ENCODE measurements at places on chromosomes 3 and 15.
A peak's percentile ranks its signal among the peaks of the same experiment; 100 is the strongest.

GRCh38 chr3:116835658-116836057 is 126.1 kb downstream of the TUSC7 start:
- no peak for DNase-seq

DNA sequence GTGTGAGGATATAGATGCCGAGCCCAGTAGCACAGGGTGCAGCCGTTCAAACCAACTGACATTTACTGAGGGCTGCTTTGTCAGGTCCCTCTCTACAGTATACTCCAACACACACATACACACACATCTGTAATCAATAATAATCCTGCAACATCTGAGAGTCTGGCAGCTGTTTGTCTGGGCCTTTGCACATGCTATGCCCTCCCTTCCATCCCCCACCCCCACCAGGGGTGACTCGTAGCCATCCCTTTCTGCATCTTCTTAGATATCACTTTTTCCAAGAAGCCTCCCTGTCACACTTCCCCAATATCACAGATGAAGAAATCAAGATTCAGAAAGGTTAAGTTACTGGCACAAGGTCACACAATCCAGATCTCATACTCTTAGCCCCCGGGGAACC is 13.7 kb downstream of the SPATA12 start:
- no peak for DNase-seq

- no peak for DNase-seq
Measured at GRCh38 chr3:157607826-157608405, 104.7 kb upstream of the VEPH1 start.

DNA sequence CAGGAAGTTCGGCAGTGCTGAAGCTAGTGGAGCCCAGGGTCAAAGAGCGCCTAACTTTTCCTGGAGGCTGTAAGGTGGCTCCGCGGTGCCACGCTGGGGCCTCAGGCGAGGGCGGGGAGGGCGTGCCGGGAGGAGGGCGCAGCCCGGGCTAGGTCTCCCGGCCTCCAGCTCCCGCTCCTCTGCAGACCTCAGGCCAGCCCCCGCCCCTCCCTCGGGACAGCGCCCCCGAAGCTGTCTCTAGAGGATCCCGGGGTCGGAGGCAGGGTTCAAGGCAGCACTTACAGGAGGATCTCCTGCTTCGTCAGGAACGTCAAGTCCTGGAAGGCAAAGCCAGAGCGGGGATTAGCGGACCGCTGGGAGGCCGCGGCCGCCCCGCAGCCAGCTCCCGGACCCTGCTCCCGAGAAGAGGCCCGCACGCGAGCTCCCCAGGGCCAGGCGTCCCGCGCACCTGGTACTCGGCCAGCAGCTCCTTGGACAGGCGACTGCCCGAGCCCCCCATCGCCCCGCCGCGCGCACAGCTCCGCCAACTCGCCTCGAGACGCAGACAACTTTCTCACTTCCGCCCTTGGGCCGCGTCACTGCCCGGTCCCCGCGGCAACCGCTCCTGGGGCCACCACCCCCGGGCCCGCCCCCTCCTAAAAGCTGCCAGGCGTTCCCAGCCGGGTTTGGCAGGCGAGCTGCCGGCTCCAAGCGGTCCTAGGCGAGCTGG is at the start of gene CIB1:
TSS of gene CIB1 (minus strand) at position 555 of the 709 bp plus-strand sequence. CDS start at position 499, 56 bp downstream.
- peak; percentile 96 for DNase-seq

GRCh38 chr3:58494107-58494506 is 2.2 kb downstream of the KCTD6 start:
- DNase-seq, result no peak

DNA sequence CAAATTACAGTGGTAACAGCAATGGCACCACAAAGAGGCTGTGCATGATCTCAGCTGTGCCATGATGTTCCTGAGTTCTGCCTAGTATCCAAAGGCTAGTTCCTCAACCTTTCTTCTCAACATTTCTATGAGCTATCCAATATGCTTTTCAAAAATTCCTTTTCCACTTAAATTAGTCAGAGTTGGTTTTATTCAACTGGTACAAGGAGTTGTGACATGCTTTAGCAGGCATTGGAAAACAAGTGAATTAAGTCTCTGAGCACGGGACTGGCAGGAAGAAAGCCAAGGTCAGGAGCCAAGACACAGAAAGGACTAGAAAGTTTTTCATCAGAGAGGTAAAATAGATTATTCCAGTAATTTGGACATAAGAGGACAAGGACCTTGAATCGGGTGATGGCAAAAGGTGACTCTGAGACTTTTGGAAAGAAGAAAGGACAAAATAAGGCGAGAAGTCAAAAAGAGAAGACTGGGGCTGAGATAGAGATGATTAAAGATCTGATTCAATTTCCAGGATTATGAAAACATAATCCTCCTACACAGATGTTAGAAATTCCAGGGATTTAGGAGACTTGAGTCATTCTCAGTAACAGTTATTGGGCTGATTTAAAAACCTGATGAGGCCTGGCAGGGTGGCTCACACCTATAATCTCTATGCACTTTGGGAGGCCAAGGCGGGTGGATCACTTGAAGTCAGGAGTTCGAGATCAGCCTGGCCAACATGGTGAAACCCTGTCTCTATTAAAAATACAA is 36.1 kb downstream of the PBRM1 start:
- DNase-seq, result no peak

GRCh38 chr3:59839810-59840515 is 790.1 kb upstream of the CFAP20DC start:
- DNase-seq, result no peak

GRCh38 chr3:18216996-18217395 is 208.1 kb downstream of the SATB1 start:
- DNase-seq, result no peak

DNA sequence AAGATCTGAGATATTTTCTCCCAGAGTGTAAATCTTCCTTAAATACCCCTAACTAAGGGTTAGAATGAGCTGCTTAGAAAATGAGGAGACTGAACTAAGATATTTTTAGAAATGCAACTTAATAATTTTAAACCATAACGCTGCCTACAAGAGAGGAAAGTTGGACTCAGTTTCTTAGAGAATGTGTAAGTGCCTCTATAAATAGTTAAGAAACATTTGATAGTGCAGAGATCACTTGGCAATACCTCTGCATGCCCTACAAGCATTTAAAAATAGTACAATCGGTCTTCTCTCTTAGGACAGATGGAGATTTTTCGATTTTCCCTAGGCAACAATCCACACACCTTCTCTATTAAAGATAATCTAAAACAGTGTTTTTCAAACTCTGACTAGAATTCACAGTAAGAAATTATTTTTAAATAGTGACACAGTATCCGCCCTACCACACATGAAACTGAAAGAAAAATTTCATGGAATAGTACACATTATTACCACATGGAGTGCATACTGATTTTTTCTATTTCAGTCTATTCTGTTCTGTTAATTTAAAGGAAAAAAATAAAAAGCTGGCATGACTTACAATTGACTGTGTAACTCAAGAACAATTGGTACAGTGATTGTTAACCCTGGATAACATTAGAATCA is 83.2 kb downstream of the GADL1 start:
- no peak for DNase-seq

GRCh38 chr15:60390231-60390630 is 7.6 kb downstream of the ANXA2 start:
- DNase-seq, result no peak

DNA sequence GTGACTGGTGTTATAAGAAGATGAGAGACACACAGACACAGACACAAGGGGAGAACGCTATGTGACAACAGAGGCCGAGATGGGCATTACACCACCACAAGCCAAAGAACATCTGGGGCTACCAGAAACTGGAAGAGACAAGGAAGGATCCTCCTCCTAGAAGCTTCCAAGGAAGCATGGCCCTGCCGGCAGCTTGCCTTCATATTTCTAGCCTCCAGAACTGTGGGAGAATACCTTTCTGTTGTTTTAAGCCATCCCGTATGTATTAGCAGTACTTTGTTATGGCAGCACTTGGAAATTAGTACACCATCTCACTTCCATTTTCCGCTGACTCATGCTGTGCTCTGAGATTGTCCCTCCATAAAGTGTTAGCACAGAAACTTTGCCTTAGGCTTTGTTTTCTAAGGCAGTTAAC is 38.7 kb upstream of the CA12 start:
- no peak for DNase-seq

DNA sequence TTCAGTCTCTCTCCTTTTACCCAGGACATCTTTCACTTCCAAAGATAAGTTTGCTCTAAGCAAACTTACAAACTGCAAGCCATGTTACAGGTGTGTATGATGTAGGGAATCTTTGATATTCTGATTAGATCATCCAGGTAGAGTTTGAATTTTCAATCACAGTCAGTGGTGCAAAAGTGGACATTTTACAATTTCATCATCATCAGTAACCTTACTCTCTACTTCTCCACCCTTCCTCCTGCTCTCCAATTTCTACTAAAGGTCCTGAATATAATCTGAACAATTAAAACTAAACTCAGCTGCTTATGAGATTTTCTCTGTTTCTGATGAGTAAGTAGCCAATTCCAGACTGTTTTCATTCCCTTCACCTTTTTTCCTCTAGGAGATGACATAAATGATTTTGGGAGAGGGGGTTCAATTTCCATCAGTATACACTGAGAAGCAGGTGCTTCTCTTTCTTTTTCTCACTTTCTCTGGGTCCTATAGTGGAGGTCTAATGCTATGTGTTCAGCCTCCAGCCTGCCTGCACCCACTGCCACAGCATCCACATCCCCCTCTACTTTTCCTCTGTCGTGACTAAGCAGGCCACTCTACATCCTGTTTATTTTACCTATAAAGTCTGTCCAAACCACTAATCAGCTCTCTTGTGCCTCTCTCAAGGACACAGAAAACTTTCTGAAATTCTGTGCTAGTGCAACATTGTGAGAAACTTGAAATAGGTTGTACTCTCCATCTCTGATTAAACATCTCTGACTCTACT is 27.6 kb downstream of the SUCNR1 start:
- no peak for DNase-seq

GRCh38 chr15:57263520-57263919 is 112.8 kb upstream of the CGNL1 start:
- no peak for DNase-seq

DNA sequence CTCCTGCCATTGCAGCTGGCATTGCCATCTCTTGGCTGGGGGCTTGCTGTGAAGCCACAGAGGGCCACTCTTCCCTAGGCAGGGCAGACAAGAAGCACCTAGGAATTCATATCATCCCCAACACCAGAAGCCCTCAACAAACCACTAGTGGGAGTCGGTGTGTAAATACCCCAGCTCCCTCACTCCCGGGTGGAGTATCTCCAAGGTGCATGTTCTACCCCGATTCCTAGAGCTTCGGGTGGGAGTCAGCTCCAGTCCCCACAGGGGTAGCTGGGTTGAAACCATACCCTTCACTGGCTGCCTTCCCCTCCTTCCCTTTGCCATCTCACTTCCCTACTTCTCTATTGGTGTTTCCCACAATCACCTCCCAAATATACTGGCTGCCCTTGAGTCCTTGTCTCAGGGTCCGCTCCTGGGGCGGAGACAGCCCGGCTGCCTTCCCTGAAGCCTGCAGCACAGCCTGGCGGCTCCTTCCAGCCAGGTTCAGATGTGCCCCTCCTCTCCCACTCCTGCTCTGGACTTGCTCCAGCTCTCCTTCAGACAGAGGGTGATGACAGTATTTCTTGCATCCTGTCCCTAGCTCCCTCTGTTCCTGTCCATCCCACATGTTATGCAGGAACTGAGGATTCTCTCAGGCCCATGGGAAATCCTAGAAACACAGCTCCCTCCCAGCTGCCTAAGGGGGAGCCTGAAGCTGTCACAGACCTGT is 33.3 kb downstream of the FAM3D start:
- DNase-seq, result no peak

- no peak for DNase-seq
Measured at GRCh38 chr3:172038798-172039435, 461 bp upstream of the FNDC3B start.
